Ascending aorta (tissue), 2 donors: ENCODE measurements at places on chromosomes 3 and 15.

DNA sequence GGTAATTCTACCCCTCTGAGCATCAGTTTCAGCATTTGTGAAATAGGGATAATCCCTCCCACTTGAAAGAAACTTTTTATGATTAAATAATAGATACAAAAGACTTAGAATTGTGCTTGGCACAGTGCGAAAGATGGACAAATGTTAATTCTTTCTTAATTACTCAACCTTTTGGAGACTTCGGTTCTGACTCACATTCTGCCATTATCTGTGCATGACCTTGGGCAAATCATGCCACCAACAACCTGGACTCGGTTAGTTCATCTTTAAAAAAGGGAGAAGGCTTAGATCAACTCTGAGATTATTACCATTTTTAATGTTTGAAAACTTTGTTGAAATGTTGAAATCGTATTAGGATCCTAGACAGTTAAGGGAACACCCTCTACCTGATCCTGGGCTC, 40.6 kb upstream of the POLR2M start:
- no peak for DNase-seq

DNA sequence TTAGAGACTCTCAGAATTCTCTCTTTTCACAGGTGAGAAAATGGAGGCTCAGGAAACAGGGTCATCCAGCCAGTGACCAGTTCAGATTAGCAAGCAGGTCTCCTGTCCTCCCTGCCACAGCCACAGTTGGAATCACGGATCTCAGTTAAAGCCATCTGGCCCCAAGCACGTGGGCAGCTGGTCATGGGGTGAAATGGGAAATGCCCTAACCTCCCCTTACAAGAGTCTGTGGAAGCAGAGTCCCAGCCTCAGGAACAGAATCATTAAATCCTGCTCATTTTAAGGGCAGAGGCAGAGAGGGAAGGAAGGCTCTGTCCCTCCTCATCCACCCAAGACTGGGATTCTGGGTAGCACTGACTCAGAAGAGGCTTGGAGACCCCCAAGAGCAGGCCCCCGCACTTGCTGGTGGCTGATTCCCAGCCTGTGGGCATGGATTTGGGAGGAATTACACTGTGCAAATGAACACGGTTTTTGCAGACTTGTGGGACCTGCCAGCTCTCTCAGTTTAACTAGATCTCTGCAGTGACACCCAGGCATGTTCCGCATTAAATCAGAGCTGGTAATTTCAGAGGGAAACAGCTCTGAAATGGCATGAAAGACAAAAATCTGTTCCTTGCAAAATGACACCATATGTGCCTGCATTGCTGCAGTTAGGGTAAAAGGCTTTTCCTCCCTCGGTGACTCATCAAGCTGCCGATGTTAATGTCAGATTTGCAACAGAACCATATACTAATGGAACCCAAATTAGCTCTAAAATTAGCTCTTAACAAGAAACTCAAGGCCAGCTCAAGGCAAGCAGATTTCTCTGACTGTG, 89.0 kb downstream of the BDH1 start:
- DNase-seq: no peak

- DNase-seq: no peak
These were observed at the start of gene CCR9 for GRCh38 chr3:45885979-45886705. TSS of gene CCR9 (plus strand) at chr3:45886543. CDS start at chr3:45894934, 8,391 bp downstream.

- no peak for DNase-seq
These were observed 194.4 kb downstream of the MEIS2 start for GRCh38 chr15:36905908-36906307.

- DNase-seq: no peak
These were observed 36.2 kb downstream of the MASP1 start for GRCh38 chr3:187255314-187255713.

DNA sequence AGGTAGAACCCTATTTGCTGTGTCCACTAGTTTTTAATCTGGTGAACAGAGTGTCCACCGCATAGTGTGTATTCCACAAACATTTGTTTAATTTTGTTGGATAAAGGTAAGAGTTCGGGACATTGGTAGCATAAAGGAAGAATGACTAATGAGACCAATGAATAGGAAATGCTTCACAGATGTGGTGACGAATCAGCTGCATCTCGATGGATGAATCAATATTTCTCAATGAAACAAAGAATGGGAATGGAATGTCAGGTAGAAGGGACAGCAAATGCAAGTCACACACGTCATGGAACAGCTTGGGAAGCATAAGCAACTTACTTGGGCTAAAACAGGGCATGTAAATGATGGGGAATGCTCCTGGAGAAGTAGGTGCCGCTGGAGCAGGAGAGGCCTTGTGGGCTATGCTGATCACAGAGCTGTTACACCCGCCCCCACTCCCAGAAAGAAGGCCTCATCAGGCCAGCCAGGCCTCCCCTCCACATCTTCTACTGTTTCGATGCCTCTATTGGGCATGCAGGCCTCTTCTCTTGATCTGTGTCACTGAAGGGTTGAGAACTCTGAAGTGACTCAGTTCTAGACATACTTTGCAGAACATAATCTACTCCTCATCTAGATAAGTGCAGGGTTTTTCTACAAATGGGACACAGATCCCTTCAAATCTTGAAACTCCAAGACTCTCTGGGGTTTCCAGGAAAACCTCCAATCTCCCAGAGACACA, 120.0 kb upstream of the GADL1 start:
- no peak for DNase-seq

- no peak for DNase-seq
These were observed 60.3 kb downstream of the NOX5 start for GRCh38 chr15:69074843-69075224.

DNA sequence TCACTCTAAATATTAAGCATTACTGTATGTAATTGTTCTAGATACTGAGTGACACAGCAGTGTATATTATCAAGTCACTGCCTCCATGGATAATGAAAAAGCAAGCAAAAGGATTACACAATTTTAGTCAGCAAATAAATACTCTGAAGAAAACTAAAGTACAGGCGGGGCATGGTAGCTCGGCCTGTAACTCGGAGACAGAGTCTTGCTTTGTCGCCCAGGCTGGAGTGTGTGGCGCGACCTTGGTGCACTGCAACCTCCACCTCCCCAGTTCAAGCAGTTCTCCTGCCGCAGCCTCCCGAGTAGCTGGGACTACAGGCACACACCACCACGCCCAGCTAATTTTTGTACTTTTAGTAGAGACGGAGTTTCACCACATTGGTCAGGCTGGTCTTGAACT, 32.7 kb downstream of the RBM6 start:
- DNase-seq: no peak

- DNase-seq: no peak
These were observed 378 bp upstream of the FEM1B start for GRCh38 chr15:68277131-68277602.

DNA sequence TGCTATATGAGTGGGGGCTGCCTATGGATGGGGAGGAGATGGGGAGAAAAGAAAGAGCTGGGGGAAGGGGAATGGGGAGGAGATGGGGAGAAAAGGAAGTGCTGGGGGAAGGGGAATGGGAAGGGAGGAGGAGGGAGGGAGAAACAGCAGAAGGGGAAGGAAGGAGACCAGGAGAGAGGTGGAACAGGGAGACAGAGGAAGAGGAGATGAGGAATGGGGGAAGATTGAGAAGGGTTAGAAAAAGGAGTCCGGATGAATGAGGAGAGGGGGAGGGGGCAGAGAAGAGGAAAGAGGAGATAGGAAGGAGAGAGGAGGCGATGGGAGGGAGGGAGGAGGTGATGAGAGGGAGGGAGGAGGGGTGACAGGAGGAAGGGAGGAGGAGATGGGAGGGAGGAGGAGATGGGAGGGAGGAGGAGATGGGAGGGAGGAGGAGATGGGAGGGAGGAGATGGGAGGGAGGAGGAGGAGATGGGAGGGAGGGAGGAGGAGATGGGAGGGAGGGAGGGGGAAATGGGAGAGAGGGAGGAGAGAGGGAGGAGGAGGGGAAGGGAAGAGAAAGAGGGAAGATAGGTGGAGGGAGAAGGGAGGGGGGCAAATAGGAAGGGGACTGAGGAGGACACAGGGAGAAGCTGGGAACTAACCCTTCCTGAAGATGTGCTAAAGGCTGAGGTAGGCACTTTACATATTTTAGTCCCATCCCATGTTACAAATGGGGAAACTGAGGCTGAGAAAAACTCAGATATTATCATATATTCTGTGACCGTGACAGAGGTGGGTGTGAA, 6.6 kb upstream of the BCL2L10 start:
- no peak for DNase-seq

DNA sequence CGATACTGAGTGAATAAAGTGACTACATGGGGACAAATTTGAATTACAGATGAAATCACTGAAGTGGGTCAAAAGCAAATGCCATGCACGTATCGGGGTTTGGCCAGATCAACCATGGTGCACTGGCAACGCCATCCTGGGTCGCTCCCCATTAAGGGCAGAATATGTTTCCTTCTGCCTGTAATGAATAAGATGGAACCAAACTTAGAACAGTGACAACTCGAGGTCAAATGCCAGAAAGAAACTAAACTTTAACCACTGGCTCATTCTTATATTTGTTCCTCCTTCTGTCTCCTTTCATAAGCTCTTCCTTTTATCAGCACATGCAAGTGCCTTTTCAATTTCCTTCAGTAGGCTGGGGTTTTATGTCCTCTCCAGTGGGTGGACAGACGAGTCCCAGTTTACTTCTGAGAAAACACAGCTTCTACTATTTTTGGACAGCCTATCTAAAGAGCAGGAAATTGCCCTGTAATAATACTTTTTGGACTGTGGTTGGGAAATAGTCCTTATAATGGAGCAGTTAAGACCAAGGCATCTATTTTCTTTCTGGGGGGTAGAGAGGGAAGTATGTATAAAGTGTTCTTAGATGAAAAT, 61.4 kb downstream of the WHAMM start:
- no peak for DNase-seq

DNA sequence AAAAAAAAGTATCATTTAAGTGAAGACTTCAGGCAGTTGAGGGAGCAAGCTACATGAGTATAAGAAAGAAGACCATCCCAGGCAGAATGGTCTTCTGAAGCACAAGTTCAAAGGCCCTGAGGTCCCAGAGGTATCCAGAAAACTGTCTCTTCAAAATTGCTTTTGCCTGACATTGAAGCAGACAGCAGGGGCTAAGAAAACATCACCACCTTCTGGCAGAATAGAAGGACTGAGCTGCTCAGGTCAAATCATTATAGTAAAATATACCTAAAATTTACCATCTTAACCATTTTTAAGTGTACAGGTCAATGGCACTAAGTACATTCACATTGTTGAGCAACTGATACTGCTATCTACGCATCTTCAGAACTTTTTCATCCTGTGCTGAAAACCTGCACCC, 16.4 kb downstream of the GPR160 start:
- no peak for DNase-seq

DNA sequence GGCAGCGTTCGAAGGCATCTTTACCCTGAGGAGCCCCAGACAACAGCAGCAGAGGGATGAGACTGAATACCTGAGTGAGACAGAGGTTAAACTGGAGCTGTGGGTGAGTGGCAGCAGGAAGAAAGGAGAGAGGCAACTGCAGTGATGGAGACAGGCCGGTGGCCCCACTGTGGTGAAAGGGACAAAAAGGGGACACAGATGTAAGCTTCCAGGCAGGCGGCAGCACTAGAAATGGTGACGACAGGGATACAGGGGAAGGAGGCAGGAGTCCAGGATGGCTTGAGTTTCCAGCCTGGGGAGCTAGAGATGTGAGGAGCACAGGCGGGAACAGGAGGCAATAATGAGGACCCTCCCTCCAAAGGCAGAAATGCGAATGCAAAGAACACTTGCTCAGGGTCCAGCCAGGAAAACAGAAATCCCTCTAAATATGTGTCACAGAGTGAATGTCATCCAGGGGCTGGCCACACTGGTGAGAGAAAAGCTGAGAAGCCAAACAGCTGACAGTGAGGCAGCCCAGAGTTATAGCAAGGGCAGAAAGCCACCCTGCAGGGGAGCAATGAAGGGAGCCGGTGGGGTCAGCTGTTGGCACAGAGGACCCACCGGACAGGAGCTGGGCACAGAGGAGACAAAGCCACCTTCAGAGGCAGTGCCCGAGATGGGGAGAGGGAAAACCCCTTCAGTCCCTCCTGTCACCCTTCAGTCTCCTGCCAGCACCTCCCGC, 70.1 kb downstream of the TBC1D2B start:
- DNase-seq: no peak

DNA sequence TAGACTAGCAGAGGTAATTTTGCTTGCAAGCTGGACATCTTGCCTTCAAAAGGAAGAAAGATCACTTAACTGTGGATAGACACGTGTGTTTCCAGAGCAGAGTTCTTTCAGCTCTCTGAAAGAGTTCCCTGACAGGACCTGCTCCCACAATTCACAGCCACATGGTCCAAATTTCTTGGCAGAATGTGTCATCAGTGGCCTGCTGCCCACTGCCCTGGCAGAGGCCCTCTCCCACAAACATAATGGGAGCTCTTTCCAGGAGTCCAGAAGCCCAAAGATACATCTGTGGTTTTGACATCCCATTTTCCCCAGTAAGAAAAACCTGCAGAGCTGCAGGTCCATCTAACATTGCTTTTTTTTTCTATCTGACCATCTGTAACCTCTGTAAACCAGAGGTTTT, 48.3 kb downstream of the SERPINI1 start:
- DNase-seq: no peak

- no peak for DNase-seq
These were observed 78.9 kb downstream of the PCSK6 start for GRCh38 chr15:101410612-101411011.

- no peak for DNase-seq
These were observed 26.9 kb upstream of the LDHAL6B start for GRCh38 chr15:59179717-59180116.

DNA sequence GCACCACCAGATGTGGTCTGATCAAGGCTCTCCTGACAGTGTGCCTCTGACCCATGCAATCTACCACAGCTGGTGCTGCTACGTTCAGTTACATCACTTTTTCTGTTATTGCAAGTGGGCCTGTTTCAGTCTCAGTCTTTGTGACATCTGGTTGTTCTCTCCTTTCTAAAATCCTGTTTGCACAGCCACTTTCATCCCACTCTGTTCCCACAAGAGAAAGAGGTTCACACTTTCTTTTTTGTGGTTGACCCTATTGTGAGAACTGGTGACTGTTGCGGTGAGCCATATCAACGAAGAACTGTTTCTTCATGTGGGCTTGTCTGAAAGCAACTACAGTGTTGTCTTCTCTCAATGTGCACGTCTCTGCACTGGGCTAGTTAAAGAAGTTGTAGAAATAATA, 342.8 kb upstream of the ARPP21 start:
- no peak for DNase-seq

- no peak for DNase-seq
These were observed 6.3 kb downstream of the CCNB2 start for GRCh38 chr15:59111251-59111650.

DNA sequence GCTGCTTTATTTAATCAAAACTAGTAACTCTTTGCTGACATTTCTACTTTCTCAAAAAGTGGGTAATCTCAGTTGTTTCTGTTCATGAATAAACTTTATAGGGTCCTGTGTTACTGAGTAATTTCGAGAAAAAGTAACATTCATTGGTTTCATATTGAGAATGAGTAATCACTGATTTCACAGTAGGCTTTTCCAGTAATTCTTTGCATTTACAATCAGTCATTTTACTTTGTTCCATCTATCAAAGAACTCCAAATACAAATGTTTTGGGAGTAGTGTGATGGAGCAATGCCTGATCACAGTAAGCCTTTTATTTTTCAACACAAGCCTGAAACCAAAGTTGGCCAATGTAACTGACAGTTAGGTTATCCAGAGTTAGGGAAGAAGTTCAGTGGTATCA, 353.6 kb downstream of the ULK4 start:
- DNase-seq: no peak
